ENCODE measurements at places on chromosomes 1 and 21.
A peak's percentile ranks its signal among the peaks of the same experiment; 100 is the strongest.

DNA sequence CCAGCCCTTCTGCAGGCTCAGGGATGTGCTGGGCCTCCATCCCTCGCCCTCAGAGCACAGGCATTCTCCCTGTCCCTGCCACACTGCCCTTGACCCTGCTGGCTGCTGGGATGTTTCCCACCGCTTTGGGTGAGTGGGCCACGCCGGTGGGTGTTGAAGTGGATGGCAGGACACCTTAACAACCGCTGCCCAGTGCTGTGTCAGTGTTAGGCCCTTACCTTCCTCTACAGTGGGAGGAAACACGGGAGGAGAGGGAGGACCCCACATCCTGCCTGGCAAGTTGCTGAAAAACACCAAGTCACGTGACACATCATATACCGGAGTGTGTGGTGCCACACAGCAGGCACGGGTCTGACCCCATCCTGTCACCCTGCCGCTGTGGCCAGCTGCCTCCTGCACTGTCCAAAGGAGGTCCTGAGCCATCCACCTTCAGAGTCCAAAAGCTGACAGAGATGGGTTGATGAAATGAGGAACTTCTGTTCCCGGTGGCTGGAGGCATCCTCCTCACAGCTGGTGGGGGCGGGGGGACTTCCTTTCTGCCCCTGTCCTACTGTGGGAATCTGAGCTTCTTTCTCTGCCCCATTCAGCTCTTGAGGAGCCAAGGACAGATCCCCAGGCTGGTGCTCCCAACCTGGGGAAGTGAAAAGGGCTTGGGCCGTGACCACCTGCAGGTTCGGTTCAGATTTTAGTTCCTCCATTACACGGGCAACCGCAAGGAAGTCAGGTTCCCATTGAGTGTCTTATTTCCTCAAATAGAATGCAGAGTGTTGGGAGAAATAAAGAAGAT lies 3.2 kb upstream of the THEMIS2 start:
- DNase-seq: no peak

- DNase-seq: no peak
Observed at GRCh38 chr1:52238474-52238873, 96.6 kb downstream of the ZFYVE9 start.

DNA sequence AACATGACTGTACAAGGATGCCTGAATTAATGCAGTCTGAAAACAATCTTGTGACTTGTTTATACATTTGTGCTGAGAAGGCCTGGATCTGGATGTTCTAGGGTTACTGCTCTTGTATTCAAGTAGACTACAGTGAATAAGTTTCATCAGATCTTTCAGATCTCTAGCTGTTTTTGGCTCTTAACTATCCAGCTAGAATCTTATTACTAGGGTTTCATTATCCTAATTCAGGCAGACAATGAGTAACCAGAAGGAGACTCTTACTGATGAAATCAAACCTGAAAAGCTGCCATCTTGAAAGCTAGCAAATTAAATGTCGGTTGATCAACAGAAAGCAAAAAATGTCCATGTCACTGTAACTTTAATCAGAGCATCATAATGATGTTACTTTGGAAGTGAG lies 112.5 kb upstream of the KCNK2 start:
- no peak for DNase-seq

DNA sequence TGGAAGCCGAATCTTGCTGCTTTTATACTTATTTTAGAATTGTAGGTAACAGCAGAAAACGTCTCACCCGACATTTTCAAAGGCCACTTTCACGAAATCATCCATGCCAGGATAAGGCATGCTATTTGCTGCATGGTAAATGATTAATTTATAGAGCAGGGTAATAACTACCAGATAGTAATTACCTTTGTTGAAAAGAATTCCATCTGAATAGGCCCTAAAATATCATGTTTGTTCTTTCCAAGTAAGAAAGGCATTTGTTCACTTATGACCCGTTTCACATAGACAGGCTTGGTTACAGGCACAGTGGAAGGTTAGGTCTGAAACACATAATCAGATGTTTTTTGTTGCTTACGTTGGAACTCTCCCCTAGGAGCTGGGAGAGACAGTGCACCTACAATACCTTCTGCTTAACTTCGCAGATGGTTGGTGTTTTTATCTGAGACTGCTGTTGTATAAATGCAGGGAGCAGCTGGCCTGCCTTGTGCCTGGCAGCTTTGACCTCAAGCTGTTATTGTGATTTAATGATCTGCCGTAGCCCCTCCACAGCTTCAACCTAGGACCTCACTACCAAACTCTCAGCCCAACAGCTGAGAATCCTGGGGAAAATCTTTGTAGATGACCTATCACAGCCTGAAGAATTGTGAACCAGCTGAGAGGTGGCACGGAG lies 1.6 kb downstream of the SLC44A3 start:
- DNase-seq: peak; percentile 30

GRCh38 chr1:229164348-229164747 lies 106.6 kb upstream of the RAB4A start:
- DNase-seq: peak; percentile 43

- no peak for DNase-seq
Observed at GRCh38 chr1:110436635-110437034, 14.3 kb upstream of the PROK1 start.

- no peak for DNase-seq
Observed at GRCh38 chr21:18349468-18349867, 54.1 kb downstream of the TMPRSS15 start.
